GM12891 (cell line): ENCODE measurements at places on chromosomes 16 and 17.

DNA sequence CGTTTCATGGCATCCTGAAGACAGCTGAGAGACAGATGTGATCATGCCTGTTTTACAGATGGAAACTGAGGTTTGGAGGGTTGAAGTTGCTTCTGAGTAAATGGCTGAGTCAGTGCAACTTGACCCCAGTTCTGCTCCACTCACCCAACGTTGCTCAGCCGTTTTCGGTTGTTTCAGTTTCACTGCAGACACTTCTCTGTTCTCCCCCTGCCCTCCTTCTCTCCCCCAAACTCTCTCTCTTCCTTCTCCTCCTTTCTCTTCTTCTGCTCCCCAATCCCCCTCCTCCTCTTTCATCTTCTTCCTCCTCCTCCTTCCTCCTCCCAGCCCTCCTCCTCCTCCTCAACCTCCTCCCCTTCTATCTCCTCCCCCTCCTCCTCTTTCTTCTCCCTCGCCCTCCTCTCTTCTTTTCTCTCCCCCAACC lies 9.4 kb upstream of the CEP20 start:
- DNase-seq = peak; percentile 43

- no peak for DNase-seq
These were observed 2.8 kb downstream of the ELOB start for GRCh38 chr16:2774161-2774891.

DNA sequence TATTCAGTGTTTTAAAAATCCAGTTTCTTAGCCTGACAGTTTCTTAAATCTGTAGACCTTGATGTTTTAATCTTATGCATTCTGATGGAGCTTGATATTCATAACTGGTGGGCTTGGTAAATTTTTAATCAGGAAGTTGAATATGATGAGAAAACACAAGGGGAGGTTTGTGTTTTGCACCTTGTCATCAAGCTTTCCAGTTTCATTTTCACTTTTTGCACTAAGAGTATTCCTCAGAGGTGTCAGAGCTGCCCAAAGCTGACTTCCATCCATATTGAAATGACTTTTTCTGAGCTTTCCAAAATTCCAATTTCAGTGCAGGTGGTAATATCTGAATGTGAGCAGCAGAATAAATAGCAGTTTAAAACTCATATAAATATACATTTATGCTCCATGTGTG lies 555.0 kb upstream of the RBFOX1 start:
- DNase-seq = no peak

GRCh38 chr17:40074871-40075200 lies 12.1 kb downstream of the THRA start:
- DNase-seq = no peak
